Progenitor cell of endocrine pancreas (in vitro differentiated cells): ENCODE measurements at places on chromosomes 1 and 21.
A peak's percentile ranks its signal among the peaks of the same experiment; 100 is the strongest.

DNA sequence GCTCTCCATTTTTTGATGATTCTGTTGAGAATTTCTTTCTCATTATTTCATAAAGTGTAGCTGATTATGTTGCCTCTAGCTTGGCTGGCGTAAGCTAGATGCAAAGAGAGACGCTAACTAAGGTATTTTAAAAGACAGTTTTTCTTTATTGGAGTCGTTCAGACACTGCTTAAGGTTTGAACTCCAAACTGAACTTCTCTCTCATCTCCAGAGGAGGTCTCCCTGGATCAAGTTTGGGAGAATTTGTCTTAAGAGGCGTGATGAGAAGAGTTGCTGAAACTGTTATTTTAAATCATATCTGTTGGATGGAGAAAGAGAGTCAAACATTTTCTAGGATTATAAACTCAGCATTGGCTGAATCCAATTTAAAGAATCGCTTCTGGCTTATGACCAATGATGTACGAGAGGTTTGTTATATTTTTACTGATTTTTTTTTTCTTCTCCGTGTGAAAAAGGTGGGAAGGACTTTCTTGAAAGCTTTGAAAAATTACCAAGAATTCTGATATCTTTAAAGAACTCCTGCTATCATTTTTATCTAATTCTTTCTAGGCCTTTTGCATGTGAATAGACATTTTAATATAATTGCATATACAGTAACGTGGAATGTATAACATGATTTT, 34.0 kb downstream of the MAP3K7CL start:
- H3K4me1 ChIP-seq = no peaks in the 10 kb centered on the region
- H3K36me3 ChIP-seq = no peaks in the 10 kb centered on the region
- no peak for DNase-seq
- no peak overlapping the region for H3K27ac ChIP-seq

GRCh38 chr1:41837691-41838090, 81.0 kb downstream of the HIVEP3 start:
- H3K36me3 ChIP-seq = no peaks in the 10 kb centered on the region
- no peak for DNase-seq
- peaks cover 7% of the 10 kb centered on the region for H3K4me1 ChIP-seq
- H3K27ac ChIP-seq = no peak overlapping the region
- peaks cover 13% of the 10 kb centered on the region for H3K27me3 ChIP-seq
- no peak overlapping the region for H3K4me3 ChIP-seq

DNA sequence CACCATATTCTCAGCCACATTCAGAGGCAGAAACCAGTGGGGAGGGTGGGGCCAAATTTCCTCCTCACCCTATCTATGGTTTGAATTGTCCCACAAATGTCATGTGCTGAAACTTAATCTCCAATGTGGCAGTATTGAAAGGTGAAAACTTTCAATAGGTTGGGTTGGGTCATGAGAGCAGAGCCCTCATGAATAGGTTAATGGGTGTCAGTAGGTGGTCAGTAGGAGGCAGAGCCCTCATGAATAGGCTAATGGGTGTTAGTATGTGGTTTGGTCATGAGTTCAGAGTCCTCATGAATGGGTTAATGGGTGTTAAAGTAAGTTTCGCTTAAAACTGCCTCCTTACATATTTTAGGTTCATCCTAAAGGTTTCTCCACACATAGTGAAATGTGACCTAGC, 170.0 kb downstream of the FCRL5 start:
- H3K36me3 ChIP-seq = no peaks in the 10 kb centered on the region
- no peak overlapping the region for H3K27ac ChIP-seq
- no peak for DNase-seq
- H3K4me3 ChIP-seq = no peak overlapping the region

GRCh38 chr1:1982379-1983232, 21.0 kb downstream of the CFAP74 start:
- DNase-seq = no peak
- no peaks in the 10 kb centered on the region for H3K27me3 ChIP-seq
- no peaks in the 10 kb centered on the region for H3K36me3 ChIP-seq
- no peak overlapping the region for H3K4me3 ChIP-seq
- no peak overlapping the region for H3K27ac ChIP-seq

GRCh38 chr1:23254584-23254983, 37.3 kb upstream of the HTR1D start:
- no peaks in the 10 kb centered on the region for H3K27me3 ChIP-seq
- H3K4me3 ChIP-seq = no peak overlapping the region
- H3K27ac ChIP-seq = peak overlapping the region; percentile 16
- H3K36me3 ChIP-seq = peaks cover 2% of the 10 kb centered on the region

- no peak for DNase-seq
- peaks cover 2% of the 10 kb centered on the region for H3K27me3 ChIP-seq
- no peak overlapping the region for H3K27ac ChIP-seq
- H3K36me3 ChIP-seq = no peaks in the 10 kb centered on the region
- no peak overlapping the region for H3K4me3 ChIP-seq
Observed at GRCh38 chr1:55547405-55547804, 332.2 kb upstream of the USP24 start.

DNA sequence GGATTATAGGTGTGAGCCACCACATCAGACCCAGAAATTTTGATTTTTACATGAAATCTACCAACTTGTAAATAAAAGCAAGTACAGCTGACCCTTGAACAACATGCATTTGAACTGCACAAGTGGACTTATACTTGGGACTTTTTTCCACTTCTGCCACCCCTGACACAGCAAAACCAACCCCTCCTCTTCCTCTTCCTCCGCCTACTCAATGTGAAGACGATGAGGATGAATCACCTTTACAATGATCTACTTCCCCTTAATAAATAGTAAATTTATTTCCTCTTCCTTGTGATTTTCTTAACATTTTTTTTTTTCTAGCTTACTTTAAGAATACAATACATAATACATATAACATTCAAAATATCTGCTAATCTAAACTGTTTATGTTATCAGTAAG, 17.5 kb upstream of the YRDC start:
- no peak for DNase-seq
- H3K27me3 ChIP-seq = no peaks in the 10 kb centered on the region
- peaks cover 16% of the 10 kb centered on the region for H3K36me3 ChIP-seq
- no peak overlapping the region for H3K27ac ChIP-seq

DNA sequence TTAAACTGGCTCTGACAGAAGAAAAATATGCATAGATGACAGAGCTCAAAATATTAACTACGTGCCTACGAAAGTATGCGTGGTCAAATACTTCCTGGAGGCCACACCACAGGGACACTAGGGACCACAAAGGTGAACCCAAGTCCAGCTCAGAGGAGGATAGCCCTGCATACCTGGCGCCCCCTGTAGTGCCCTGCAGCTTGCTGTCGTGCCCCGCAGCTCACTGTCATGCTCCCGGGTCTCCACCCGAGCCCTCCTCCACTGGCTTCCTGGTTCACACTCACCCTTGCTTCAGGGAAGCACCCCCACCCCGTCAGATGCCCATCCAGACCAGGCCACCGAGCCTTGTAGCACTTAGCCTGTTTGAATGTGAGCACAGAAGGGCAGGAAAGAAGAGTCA, 16.7 kb upstream of the NADK start:
- H3K27me3 ChIP-seq = no peaks in the 10 kb centered on the region
- H3K4me3 ChIP-seq = no peak overlapping the region

GRCh38 chr1:160217481-160218051, 12.4 kb downstream of the PEA15 start:
- no peak for DNase-seq
- no peak overlapping the region for H3K27ac ChIP-seq
- H3K4me3 ChIP-seq = no peak overlapping the region
- no peaks in the 10 kb centered on the region for H3K4me1 ChIP-seq
- H3K36me3 ChIP-seq = peaks cover 22% of the 10 kb centered on the region
- H3K27me3 ChIP-seq = no peaks in the 10 kb centered on the region

DNA sequence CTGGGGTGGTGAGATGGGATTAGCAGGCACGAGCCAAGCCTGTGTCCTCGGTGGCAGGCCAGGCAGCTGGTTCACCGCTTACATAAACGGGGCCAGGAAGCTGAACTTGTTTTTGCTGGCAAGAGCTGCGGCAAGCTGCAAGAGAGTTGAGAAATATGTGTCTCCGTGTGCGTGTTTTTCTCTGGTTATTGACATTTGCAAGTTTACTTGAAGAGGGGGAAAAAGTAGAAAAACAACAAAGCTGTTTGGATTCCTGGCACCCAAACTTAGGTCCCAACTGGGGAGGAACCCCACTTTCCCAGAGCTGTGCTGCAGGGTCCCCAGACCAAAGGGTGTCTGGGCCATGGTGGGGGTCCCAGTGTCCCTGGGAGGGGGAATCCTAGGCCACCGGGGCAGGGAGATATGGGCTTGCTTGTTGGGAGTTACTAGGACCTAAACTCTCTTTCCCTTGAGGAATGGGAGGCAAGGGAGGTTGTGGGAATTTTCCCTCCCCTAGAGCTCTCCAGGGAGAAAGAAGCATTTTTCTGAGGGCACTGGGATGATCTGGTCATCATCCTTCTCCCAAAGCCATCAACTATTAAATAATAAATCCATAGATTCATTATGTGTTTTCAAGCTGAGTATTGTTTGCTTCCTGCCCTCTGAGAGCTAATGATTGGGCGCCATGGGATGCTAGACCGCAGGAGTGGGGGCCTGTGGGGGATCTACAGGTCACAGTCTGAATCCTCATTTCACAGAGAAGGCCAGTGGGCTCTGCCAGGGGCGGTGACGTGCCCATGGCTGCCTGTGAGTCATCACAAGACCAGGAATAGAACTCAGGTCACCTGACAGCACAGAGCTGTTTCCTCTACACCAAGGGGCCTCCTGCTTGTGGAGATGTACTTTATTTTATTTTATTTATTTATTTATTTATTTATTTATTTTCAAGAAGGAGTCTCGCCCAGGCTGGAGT, 14.8 kb downstream of the IL6R start:
- H3K4me1 ChIP-seq = peaks cover 27% of the 10 kb centered on the region
- H3K4me3 ChIP-seq = no peak overlapping the region
- H3K27ac ChIP-seq = no peak overlapping the region

- H3K36me3 ChIP-seq = peaks cover 3% of the 10 kb centered on the region
- H3K4me1 ChIP-seq = peaks cover 24% of the 10 kb centered on the region
- DNase-seq = no peak
- no peaks in the 10 kb centered on the region for H3K27me3 ChIP-seq
- peak overlapping the region; percentile 97 for H3K27ac ChIP-seq
Observed at GRCh38 chr1:212791261-212791675, 309 bp downstream of the NSL1 start.

DNA sequence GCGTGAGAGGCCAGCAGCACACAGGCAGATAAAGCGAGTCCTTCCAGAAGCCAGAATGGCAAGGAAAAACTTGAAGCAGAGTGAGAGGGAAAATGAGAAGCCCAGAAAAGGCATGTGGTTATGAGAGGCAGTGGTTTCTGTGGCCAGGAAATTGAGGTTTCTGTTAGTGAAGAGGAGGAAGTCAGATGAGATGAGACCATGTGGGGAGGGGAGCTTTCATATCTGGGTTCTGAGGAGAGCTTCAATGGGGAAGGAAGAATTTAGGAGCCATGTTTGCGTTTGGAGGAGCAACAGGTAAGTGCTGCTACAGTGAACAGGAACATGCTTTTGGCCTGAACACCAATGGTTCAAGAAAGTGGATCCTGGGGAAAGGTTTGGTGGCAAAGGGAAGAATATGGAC, 6.1 kb upstream of the CD1A start:
- H3K4me1 ChIP-seq = no peaks in the 10 kb centered on the region
- H3K27me3 ChIP-seq = no peaks in the 10 kb centered on the region
- H3K36me3 ChIP-seq = no peaks in the 10 kb centered on the region
- no peak overlapping the region for H3K4me3 ChIP-seq
- no peak overlapping the region for H3K27ac ChIP-seq
- DNase-seq = no peak

DNA sequence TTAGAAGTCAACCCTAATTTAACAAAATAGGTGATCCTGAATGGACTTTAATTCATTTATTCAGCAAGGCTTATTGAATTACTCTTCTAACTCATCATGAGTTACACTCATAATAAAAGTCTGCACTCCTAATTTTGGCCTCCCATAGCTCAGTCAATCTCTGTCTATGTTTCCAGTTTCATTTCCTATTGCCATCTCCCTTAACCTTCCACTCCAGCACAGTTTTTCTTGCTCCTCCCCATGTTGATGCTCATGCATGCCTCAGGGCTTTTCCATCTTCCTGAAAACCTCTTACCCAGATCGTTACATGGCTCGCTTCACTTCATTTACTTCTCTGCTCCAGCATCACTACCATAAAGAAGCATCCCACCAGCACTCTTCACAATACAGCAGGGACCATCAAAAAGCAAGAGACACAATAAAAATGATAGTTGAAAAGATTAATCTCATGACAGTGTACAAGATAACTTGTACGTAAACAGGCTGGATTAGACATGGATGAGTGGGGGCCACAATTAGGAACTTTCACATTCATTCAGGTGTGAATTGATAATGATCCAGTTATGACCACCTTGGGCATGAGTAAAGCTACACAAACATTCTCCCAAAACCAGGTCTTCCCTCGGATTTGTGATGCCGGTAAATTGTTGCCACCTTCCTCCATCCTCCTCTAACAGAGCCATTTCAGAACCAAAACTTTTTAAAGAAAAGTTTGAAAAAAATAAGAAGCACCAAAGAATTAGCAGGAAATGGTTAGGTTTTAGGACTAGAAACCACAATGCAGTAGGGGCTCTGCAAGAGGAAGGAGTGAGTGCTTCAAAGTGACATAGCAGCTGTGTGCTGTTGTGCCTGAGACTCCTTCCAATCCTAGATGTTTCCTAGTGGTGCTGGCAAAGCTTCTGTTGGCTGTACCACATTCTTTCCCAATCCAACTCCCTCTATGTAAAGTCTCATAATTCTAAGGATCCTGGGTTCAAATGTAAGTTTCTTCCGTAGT, 89.8 kb downstream of the OLFML2B start:
- DNase-seq = no peak
- H3K4me3 ChIP-seq = no peak overlapping the region
- no peak overlapping the region for H3K27ac ChIP-seq
- H3K4me1 ChIP-seq = no peaks in the 10 kb centered on the region

DNA sequence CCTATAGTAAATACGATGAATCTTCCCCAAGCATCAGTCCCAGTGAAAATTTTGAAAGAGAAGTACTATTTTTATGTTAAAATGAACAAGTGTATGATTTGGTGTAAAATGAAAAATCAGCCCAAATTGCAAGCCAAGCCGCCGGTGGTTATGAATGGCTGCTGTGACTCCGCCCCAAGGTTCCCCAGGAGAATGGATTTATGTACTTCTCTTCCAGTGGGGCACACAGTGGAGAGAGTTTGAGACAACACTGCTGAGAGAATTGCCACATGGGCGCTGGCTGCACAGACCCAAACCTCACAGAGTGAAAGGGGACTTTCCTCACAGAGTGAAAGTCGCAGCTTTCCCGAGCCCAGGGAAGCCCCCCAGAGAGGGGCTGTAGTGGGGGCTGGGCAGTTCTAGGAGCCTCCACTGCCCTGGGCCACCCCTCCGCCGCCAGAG, 24.0 kb downstream of the CDK18 start:
- no peak overlapping the region for H3K4me3 ChIP-seq
- no peaks in the 10 kb centered on the region for H3K4me1 ChIP-seq
- no peak overlapping the region for H3K27ac ChIP-seq

GRCh38 chr1:233496993-233497392, 116.9 kb upstream of the KCNK1 start:
- H3K36me3 ChIP-seq = no peaks in the 10 kb centered on the region
- no peak for DNase-seq
- H3K4me1 ChIP-seq = peaks cover 1% of the 10 kb centered on the region
- H3K4me3 ChIP-seq = no peak overlapping the region
